Cortex of kidney (tissue), 1 donor: ENCODE measurements at places on chromosomes 7 and 10.

- DNase-seq, result no peak
Observed at GRCh38 chr7:78407031-78407430, 608.5 kb downstream of the PHTF2 start.

GRCh38 chr7:5773661-5774086 lies 7.8 kb downstream of the RNF216 start:
- no peak for DNase-seq

DNA sequence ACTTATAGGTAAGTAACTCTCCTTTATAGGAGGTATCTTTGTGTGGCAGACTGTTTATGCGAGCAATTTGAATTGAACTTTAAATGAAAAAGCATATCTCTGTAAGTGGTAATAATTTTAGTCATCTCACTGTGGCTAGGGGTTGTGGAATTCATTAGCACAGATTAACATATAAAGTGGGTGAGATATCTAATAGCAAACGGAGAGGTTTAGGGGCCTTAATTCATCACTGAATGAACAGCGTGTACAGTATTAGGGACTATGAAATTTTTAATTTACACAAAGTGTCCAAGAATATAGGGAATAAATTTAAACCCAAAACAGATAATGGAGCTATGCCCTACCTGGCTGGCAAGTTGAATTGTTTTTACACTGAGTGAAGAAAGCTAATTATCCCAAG lies 15.7 kb upstream of the FAM204A start:
- no peak for DNase-seq

DNA sequence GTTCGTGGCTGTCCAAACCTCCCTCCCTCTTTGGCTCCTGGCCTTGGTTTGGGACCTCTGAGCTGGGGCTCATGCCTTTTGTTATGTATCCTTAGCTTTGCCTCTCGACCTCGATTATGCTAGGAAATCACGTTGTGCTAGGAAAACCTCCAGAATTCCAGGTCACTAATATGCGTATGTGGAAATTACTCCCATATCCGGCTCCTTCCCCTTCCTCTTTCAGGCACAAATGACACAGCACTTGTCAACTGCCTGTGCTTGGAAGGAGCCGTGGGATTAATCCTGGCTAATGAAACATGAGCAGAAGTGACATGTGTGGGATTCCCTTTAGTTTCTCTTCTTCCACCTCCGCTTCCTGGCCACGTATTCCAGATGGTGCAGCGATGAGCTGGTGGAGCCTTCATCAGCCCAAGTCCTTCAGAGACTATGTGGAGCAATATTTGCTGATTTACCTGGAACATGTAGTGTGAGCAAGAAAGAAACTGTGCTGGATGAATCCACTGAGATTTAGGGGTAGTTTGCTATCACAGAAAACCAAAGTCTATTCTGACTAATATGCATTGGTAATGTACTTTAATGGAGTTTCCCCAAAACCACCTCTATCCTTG lies 149.2 kb downstream of the REEP3 start:
- no peak for DNase-seq

DNA sequence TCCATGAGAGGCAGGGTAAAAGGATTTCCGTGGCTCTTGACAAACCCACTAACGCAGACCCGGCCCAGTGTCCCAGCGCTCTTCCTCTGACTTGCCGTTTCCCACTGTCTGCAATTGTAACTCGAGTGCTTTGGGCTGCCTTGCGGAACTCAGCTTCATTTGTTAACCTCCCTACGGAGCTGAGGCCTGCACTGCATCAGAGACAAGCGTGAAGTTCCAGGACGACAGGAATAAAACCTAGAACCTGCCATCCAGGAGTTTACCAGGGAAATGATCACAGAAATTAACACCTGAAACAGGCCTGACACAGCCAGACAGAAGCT lies 76.2 kb downstream of the SFMBT2 start:
- no peak for DNase-seq

GRCh38 chr10:87775766-87776165 lies 42.3 kb downstream of the ATAD1 start:
- no peak for DNase-seq

DNA sequence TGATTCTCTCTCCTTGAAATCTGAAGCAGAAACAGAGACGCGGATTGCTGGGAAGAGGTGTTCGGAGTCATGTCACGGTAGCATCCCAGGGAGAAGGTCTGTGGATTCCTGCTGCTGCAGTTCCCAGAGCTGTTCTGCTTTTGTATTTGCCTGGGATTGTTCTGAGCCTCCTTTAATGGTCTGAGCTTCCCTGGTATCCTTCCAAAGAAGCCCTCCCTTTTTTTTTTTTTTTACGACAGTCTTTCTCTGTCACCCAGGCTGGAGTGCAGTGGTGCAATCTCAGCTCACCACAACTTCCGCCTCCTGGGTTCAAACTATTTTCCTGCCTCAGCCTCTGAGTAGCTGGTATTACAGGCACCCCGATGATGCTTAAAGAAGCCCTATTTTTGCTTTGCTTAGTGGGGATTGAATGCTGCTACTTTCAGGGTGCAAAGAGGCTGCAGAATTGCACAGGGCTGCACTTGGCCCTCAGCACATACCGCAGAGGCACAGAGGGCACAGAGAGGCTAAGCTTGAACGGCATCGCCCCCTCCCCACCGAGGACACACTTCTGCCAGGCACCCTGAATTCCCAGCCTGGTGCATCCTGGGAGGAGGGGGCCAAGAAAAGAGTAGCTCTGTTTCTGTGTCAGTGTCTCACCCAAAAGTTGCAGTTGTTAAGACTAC lies 208.6 kb upstream of the GALNT17 start:
- DNase-seq, result no peak

- DNase-seq, result no peak
Observed at GRCh38 chr10:30748152-30748973, 118.8 kb upstream of the LYZL2 start.

- no peak for DNase-seq
Observed at GRCh38 chr10:15344876-15345285, 26.2 kb downstream of the FAM171A1 start.

DNA sequence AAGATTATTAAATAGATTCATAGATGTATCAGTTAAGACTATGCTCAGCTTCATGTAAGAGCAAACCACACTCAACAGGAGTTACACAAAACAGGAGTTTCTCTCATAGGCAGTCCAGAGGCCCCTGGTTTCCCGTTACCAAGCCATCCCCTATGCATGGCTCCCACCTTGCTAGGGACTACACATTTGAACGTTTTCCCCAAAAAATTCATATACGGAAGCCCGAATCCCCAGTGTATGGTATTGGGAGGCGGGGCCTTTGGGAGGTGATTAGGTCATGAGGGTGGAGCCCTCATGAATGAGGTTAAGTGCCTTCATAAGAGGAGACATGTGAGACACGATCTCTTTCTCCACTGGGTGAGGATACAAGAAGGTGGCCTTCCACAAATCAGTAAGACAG lies 29.1 kb downstream of the RSU1 start:
- DNase-seq, result no peak

DNA sequence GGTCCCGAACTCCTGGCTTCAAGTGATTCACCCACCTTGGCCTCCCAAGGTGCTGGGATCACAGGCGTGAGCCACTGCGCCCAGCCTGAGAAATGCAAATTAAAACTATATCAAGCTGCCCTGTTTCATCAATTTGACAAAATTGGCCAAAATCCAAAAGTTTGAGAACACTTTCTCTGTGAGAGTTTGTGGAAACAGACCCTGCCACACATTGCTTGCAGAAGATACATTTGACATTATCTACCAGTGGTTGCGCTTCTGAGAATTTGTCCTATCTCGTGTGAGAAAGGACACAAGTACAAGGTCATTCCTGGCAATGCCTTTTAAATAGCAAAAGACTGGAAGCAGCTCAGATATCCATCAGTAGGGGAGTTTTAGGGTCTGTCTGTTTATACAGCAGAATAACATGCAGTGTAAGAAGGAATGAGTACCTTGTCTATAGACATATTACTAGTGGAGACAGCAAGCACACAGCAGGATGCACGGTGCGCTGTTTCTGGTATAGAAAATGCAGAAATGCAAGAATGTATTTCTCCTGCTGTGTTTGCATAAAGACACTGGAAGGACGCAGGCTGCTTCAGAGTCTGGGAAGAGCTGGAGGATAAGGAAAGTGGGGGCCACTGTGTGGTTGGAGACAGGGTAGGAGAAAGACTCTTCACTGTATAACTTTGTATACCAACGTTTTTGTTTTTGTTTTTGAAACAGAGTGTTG lies 4.3 kb downstream of the LHPP start:
- no peak for DNase-seq

- DNase-seq, result no peak
Observed at GRCh38 chr10:12308736-12309375, 40.5 kb upstream of the CAMK1D start.

- DNase-seq, result no peak
Observed at GRCh38 chr7:127786184-127786583, 134.2 kb downstream of the SND1 start.

GRCh38 chr10:86104611-86105145 lies 261.9 kb downstream of the GRID1 start:
- no peak for DNase-seq

DNA sequence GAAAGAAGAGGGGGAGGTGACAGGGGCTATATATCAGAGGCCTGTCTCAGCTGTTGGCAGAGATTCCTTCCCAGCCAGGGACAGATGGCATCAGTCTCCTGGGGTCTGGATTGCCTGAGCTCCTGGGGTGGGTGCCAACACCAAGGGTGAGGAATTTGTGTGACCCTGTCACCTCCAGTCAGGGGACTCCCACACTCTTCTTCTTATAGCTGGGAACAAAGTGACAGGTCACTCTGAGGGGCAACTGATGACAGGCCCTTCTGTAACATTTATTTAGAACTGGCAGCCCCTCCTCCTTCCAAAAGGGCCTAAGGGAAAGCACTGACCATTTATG lies 53.7 kb upstream of the DUSP5 start:
- no peak for DNase-seq

GRCh38 chr10:29730458-29730857 lies 95.7 kb upstream of the SVIL start:
- DNase-seq, result no peak

GRCh38 chr10:76049581-76050290 lies 618.3 kb downstream of the LRMDA start:
- no peak for DNase-seq

DNA sequence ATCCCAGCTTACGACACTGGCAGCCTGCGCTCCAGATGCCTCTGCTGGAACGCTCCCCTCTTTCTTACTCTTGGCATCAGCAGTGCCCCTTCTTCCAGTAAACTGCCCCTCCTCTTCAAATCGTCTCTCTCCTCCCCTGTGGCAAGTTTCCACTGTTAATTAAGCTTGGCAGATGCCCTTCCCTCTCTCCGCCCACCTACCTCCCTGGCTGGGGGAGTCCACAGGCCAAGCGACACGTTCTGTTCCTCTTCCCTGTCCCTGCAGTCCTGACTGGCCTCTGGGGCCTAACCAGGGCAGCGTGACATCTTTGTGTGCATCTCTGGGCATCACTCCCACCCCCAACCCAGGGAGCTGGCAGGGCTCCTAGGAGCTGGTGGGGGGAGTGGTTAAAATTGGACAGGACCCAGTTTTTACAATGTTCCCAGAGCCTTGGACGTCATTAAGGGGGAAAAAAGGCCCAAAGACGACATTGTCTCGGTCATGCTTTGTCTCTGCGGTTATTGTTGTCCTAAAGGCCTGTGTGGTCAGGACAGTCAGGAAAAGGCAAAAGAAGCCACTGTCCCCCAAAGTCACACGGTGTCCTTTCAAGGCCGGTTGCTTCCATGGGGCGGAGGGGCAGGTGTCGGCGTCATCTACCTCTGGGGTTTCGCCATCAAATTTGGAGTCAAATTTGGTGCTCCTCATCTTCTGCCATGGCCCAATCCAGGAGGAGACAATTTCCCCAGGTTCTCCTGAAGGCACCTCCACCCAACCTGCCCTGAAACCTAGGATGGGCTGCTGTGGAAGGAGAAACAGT lies 54.2 kb downstream of the DLG5 start:
- DNase-seq, result no peak

- DNase-seq, result no peak
Observed at GRCh38 chr7:23456093-23456492, 14.2 kb downstream of the IGF2BP3 start.

- DNase-seq, result no peak
Observed at GRCh38 chr10:102069071-102069470, 3.9 kb downstream of the HPS6 start.

GRCh38 chr7:25863005-25863728 lies 288.8 kb upstream of the NFE2L3 start:
- DNase-seq, result no peak

- no peak for DNase-seq
Observed at GRCh38 chr7:106858618-106859532, 6.2 kb upstream of the PIK3CG start.

DNA sequence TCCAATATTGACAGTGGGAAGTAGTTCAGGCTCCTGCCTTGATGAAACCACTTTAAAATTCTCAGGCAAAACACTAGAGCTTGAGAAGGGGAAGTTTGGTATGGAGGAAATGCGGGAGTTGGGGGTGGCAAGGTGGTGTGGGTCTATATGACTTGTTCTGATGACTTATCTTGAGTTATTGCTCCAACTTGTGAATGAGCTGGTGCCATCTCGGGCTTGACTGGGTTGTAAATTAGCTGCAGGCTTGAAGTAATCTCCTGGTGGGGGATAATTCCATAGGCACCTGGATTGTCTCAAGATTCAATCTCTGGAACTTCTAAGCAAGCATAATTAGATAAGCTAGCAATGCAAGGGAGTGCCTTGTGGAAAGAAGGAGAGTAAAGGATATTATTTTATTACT lies 29.0 kb downstream of the MRPL32 start:
- DNase-seq, result no peak

GRCh38 chr10:3136763-3137611 lies 35.6 kb downstream of the PITRM1 start:
- no peak for DNase-seq

DNA sequence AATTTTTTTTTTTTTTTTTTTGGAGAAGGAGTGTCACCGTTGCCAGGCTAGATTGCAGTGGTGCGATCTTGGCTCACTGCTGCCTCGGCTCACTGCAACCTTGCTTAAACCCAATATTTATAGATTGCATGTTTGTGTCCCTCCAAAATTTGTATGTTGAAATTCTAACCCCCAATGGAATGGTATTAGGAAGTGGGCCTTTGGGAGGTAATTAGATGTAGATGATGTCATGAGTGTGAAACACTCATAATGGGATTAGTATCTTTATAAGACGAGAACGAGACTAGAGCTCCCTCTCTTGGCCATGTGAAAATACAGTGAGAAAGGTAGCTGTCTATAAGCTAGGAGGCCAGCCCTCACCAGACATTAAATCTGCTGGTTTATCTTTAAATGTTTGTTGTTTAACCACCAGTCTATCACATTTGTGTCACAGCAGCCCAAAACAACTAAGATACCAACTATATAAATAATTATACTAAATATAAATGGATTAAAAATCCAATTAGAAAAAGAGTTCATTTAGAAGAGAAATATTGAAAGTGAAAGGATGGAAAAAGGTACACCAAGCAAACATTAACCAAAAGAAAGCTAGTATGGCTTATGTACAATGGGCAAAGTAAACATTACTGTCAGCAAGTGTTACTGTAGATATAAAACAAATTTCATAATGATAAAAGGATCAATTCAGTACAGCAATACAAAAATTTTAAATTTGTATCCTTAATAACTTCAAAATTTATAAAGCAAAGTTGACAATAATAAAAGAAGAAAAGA lies 9.3 kb downstream of the TCAF1 start:
- no peak for DNase-seq

DNA sequence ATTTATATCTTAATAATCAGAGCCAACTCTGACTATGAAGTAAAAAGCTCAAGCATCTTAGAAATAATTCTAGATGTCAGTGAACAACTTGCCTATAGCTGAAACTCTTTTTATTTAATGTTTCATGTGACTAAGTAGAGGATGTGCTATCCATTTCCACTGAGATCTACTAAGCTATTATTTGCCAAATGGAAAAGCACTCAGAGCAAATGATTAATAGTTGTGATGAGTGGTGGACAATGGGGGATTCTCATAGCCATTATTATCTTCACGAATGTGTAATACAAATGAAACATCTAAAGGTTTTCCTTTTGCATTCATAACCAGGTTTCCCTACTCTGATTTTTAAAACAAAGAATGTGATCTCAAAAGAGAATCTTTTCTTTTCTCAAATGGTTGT lies 126.6 kb upstream of the GNAI1 start:
- no peak for DNase-seq
